ENCODE measurements at places on chromosomes 3 and 15.

GRCh38 chr15:80969316-80969715 lies 20.3 kb downstream of the MESD start:
- no peak for DNase-seq

DNA sequence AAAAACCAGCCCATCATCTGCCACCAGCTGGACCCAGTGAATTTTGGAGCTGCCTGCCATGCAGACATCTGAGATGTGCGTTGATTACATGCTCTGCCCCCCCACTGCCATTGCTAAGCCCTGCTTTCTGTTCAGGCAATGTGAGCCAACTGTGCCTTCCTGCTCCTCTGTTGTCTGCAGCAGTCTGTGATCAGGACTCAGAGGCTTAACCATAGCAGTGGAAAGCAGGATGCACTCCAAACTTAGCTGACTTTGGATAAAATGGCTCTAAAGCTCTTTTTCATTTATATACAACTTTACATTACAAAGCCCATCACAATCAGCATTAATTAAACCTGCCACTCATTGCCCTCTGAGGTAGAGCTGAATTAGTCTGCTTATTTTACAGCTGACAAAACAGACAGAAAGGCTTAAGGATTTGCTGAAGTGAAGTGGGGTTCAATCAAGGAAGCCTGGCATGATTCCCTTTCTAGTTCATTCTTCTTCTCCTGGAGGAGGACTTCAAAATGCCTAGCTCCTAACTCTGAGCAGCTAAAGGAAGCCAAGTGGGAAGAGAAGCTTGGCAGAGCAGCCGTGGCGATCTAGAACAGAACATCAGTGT lies 15.7 kb upstream of the RPS27L start:
- no peak for DNase-seq

DNA sequence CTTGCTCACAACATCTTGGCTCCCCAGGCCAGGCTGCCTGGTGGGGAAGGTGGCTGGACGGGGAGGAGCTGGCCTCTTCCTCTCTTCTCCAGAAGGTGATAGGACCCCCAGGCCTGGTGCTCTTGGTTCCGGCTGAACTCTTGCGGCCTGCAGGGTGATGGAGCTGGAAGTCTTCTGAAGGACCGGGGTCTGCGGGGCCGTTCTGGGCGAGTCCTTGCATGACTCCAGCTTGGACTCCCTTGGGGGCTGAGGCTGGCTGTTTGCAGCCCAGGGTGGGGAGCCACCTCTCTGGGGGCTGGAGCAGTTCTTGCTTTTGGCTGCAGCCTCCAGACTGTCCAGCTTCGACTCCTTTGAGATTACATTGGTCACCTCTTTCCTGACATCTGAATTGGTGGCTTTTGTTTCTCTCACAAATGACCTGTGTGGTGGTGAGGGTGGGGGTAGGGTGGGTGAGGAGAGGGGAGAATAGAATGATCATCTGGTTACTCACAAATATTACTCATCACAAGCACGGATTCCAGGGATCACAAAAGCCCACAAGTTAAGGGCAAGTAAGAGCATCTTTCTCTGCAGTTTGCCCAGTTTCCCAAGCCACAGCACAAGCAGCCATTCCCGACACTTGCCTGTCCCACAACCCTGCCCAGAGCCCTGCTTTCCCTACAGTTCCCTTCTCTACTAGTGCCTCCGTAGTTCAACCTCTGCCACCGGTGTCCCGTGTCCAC lies 149.1 kb upstream of the HACD2 start:
- DNase-seq: no peak

DNA sequence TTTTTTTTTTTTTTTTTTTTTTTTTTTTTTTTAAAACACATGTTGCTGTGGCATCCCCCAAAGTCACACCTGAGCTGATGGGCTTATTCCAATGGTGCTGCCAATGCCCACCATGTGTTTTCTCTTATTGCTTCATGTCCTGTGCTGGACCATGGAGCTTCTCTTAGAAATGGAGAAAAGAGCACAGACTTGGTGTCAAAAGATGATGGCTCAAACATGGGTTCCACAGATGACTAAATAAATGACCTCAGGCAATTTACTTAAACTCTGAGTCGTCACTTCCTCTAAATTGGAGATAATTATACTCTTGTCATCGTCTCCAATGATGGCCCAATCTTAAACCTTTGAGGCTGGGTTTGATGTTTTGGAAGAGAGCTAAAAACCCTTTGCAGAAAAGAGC lies 28.1 kb downstream of the CHST2 start:
- DNase-seq: no peak

- DNase-seq: no peak
These were observed 36.7 kb downstream of the RASGRF1 start for GRCh38 chr15:79053894-79054293.

GRCh38 chr3:123336441-123336851 lies 112.4 kb downstream of the ADCY5 start:
- DNase-seq: no peak

DNA sequence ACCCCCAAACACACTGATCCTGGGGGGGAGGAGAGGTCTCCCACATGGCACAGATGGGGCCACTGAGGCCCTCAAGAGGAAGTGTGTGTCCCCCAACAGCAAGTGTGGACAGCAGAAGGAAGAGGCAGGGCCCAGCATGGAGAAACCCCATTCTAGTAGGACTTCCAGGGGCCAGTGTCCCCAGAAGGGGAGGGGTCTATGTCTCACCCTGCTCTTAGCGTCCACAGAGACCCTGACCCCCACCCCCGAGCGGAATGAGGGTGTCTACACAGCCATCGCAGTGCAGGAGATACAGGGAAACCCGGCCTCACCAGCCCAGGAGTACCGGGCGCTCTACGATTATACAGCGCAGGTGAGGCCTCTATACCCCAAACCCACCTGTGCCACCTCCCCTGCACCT lies 35.3 kb downstream of the TSPAN3 start:
- DNase-seq: no peak

DNA sequence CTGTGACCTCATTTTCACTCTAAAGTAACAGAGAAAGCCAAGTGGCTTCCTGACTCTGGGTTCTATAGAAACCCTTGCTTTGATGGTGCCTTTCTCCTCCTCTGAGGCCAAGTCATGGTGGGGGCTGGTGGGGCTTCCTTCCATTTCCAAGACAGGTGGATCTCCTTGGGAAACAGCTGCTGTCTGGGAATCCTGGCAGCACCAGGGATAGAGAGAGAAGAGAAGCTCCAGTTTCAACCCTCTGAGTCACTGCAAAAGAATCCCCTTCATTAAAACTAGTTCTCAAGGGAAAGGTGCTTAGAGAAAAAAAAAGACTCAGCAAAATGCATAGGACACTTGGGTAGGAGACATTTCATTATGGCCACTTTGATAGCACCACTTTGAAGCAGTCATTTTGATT lies 614.4 kb downstream of the FHIT start:
- no peak for DNase-seq

DNA sequence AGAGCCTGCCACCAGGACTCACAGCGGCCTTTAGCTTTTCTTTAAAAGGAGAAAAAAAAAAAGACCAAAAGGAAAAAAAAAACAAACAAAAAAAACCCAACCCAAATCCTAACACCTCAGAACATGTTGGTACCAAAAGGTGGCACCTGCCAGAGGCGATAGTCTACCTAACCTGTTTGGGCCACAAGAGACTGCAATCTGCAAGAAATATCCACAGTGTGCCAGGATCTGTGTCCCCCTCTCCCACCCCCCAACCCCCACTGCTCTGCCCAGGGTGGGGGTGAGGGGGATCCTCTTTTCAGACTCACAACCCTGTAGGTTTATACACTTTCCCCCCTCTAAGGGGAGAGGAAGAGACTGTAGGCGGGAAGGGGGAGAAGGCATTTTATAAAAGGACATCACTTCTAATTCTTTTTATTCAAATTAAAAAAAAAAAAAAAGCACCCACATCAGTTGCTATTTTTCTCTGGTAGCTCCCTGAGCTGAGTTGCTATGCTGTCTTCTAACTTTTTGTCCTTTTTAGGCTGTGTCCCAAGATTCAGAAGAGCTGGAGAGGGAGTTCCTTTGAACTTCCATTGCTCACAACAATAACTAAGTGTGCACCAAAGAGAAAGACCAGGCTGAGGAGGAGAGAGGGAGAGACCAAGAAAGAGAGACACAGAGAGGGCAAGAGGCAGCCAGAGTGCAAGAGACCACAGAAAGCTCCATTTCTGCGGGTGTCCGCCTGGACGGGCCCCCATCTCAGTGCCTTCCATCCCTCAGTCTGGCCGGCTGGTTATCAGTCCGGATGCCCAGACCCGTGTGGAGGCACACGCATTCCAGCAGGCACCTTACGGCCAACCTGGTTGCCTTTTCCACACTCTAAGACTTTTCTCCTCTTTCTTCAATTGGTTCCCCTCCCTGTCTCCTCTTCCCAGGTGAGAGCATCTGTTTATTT lies 48.9 kb downstream of the TLE3 start:
- DNase-seq: no peak

Data from activated CD4-positive, alpha-beta T cell treated with anti-CD3 and anti-CD28 coated beads, Interleukin-2, Interleukin-6, amounts not matched to agents 100 ng/mL and 50 ng/mL, durations not matched to agents 16 hours and 8 hours (primary cell).